Activated CD4-positive, alpha-beta T cell treated with anti-CD3 and anti-CD28 coated beads, Interleukin-2, amount 10 ng/mL, durations not matched to agents 24 days and 14 days (primary cell): ENCODE measurements at places on chromosomes 2 and 18. TPM values are rescaled to one million over a fixed set of nuclear protein-coding genes. Genes with fewer than 3 reads are reported as not detected.
A peak's percentile ranks its signal among the peaks of the same experiment; 100 is the strongest.

The PLGLB2 gene
- total RNA-seq: 1.8 and 2.7 TPM in 2 replicates

The TFCP2L1 gene
- total RNA-seq: 0.12 TPM in 1 of 2 replicates, not detected in the other

The DQX1 gene
- total RNA-seq: 0.59 and 0.68 TPM in 2 replicates

The ANKRD62 gene
- total RNA-seq: not detected in 2 replicates

- peak; percentile 36 for DNase-seq
- no peak overlapping the region for H3K4me3 ChIP-seq
- no peak overlapping the region for H3K27ac ChIP-seq
Observed at GRCh38 chr2:71136174-71136573, 5.7 kb downstream of the MPHOSPH10 start.

GRCh38 chr2:53381271-53381670 lies 386.3 kb upstream of the CHAC2 start:
- no peaks in the 10 kb centered on the region for H3K27me3 ChIP-seq
- DNase-seq: no peak
- H3K4me1 ChIP-seq: no peaks in the 10 kb centered on the region
- no peaks in the 10 kb centered on the region for H3K36me3 ChIP-seq

GRCh38 chr18:34918856-34919255 lies 122.4 kb upstream of the MAPRE2 start:
- no peaks in the 10 kb centered on the region for H3K4me1 ChIP-seq
- no peak overlapping the region for H3K27ac ChIP-seq
- no peaks in the 10 kb centered on the region for H3K36me3 ChIP-seq
- DNase-seq: no peak
- no peak overlapping the region for H3K4me3 ChIP-seq

GRCh38 chr18:1539276-1539675 lies 634.6 kb downstream of the ADCYAP1 start:
- no peak overlapping the region for H3K4me3 ChIP-seq
- no peaks in the 10 kb centered on the region for H3K27me3 ChIP-seq
- H3K27ac ChIP-seq: no peak overlapping the region
- no peak for DNase-seq
- no peaks in the 10 kb centered on the region for H3K4me1 ChIP-seq
- no peaks in the 10 kb centered on the region for H3K36me3 ChIP-seq

- H3K4me1 ChIP-seq: peaks cover 4% of the 10 kb centered on the region
- no peak overlapping the region for H3K27ac ChIP-seq
- peak; percentile 62 for DNase-seq
Observed at GRCh38 chr2:287471-287885, 413 bp downstream of the ALKAL2 start.

- H3K36me3 ChIP-seq: no peaks in the 10 kb centered on the region
- no peak for DNase-seq
- no peaks in the 10 kb centered on the region for H3K27me3 ChIP-seq
- no peaks in the 10 kb centered on the region for H3K4me1 ChIP-seq
Observed at GRCh38 chr2:186919296-186919695, 70.3 kb upstream of the ZSWIM2 start.

- peaks cover 12% of the 10 kb centered on the region for H3K27me3 ChIP-seq
- H3K4me1 ChIP-seq: no peaks in the 10 kb centered on the region
- no peak overlapping the region for H3K27ac ChIP-seq
- DNase-seq: peak; percentile 20
- H3K4me3 ChIP-seq: no peak overlapping the region
- no peaks in the 10 kb centered on the region for H3K36me3 ChIP-seq
Observed at GRCh38 chr2:20877960-20878359, 55.1 kb upstream of the LDAH start.

DNA sequence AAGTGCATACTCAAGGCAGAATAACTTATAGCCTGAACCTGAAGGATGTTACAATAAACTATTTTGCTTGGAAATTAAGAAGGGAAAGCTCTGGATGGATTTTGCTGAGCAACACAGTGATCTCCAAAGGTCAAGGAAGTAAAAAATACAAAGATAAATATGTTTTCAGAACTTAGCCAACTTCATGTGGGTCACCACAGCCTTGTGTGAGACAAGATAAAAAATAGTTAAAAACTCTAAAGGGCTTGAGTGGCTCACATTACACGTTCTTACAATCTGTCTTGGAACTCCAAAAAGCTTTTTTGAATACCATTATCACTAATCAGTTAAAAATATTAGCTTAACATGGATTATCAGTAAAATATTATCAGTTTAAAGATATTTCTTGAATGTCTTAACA lies 28.9 kb upstream of the MTX2 start:
- no peak for DNase-seq
- no peak overlapping the region for H3K27ac ChIP-seq
- H3K36me3 ChIP-seq: no peaks in the 10 kb centered on the region
- no peaks in the 10 kb centered on the region for H3K4me1 ChIP-seq
- no peak overlapping the region for H3K4me3 ChIP-seq

GRCh38 chr2:85822766-85823165 lies 66.0 kb downstream of the ST3GAL5 start:
- H3K4me3 ChIP-seq: no peak overlapping the region
- no peak overlapping the region for H3K27ac ChIP-seq
- peak; percentile 52 for DNase-seq
- peaks cover 9% of the 10 kb centered on the region for H3K4me1 ChIP-seq
- no peaks in the 10 kb centered on the region for H3K36me3 ChIP-seq

DNA sequence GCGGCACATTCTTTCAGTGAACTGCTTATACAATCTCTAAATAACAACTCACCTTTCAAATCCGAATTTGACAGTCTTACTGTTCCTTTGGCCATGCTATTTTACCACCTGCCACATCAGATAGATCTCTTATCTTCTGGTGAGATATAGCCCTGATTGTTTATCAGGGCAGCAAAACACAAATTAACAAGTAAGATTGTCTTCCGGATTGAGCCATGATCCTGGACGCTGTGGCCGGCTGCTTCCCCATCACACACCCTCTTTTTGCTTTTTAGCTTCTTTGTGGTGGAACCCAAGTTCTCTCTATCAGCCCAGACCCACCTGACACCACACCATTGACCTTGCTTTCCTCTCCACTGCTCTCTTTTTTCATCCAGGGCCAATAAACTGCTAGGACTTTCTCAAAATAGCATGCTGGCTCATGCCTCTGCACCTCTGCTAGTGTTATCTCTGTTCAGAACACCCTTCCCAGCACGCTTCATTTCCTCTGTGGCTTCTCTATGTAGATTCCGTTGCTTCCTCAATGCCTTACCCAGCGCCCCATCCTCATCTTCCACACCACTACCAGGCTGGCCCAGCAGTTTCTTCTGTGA lies 111.8 kb upstream of the CNTNAP5 start:
- no peaks in the 10 kb centered on the region for H3K27me3 ChIP-seq
- no peak overlapping the region for H3K4me3 ChIP-seq
- H3K4me1 ChIP-seq: no peaks in the 10 kb centered on the region
- no peak for DNase-seq
- no peaks in the 10 kb centered on the region for H3K36me3 ChIP-seq
- H3K27ac ChIP-seq: no peak overlapping the region

GRCh38 chr2:231890896-231891513 lies 35.2 kb downstream of the NPPC start:
- no peak overlapping the region for H3K27ac ChIP-seq
- H3K27me3 ChIP-seq: peaks cover 10% of the 10 kb centered on the region
- H3K36me3 ChIP-seq: no peaks in the 10 kb centered on the region
- no peak overlapping the region for H3K4me3 ChIP-seq
- DNase-seq: no peak
